Activated T-helper 2 cell treated with anti-CD3 and anti-CD28 coated beads, Interferon-gamma antibody, Interleukin-2, Interleukin-4, amounts not matched to agents 10 μg/mL and 5 μg/mL and 100 μg/mL, durations not matched to agents 14 hours and 24 hours and 36 hours (primary cell): ENCODE measurements at places on chromosomes 1 and 21. TPM values are rescaled to one million over a fixed set of nuclear protein-coding genes. Genes with fewer than 3 reads are reported as not detected.

- H3K27me3 ChIP-seq: peaks cover 8% of the 10 kb centered on the region
- no peak for DNase-seq
- H3K4me3 ChIP-seq: no peak overlapping the region
- peaks cover 10% of the 10 kb centered on the region for H3K4me1 ChIP-seq
- H3K36me3 ChIP-seq: no peaks in the 10 kb centered on the region
These were observed 38.1 kb upstream of the SYT14 start for GRCh38 chr1:209899948-209900347.

DNA sequence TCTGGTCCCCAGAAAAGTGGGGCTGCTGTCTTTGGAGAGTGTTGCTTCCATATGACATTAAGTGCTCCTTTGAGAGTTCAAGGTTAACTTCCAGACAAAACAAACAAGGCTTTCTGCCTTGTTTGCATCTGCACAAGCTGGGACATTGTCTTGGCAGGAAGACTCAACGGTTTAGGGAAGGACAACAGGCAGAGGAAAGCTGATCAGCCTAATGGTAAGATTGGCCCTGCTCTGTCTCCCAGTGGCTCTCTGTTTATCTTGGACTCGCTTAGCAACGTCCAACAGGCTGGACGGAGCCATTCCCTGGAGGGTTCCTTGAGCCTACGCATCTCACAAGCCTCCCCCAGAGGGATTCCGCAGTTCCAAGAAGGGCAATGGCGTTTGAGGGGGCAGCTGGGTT, 62.2 kb upstream of the SLC44A3 start:
- H3K36me3 ChIP-seq: peaks cover 3% of the 10 kb centered on the region
- DNase-seq: no peak
- H3K4me1 ChIP-seq: peaks cover 10% of the 10 kb centered on the region
- no peak overlapping the region for H3K4me3 ChIP-seq
- H3K27ac ChIP-seq: no peak overlapping the region

DNA sequence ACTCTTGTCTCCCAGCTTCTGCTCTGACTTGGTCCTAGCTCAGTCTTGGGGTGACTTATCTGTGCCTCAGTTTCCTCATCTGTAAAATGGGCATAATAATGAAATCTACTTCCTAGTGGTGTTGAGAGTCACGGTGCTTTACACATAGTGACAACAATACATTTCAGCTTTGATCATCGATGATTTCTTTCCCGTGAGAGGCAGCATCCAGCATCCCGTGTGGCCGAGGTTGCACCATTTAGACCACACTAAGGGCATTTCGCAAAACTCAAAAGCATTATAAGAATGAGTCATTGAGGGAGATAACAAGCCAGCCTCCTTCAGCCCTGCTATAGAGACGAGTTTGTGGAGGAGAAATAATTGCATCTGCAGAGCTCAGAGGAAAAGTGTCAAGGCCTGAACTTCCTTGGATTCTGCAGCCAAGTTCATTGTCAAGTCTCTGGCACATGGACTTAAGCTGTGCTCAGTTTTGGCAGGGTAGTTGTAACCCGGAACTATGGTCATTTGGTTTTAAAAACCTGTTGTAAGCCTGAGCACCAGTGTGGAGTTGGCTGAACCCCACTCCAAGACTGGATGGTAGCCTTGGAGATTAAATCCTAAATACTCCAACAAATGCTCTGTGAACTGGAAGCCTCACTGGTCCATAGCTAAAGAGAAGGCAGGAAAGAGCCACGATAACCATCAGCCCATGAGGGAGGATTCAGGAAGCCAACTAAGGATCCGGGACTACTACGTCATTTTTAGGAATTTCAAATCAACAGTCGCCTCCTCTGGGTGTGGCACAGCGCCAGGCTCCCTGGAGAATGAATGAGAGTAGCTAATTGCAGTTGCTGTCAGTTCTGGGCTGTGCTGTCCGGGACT, 64.2 kb downstream of the TCP10L start:
- no peak for DNase-seq
- H3K36me3 ChIP-seq: no peaks in the 10 kb centered on the region
- no peak overlapping the region for H3K27ac ChIP-seq
- H3K4me1 ChIP-seq: no peaks in the 10 kb centered on the region

LCE3E gene
- total RNA-seq: not detected in 2 replicates

DNA sequence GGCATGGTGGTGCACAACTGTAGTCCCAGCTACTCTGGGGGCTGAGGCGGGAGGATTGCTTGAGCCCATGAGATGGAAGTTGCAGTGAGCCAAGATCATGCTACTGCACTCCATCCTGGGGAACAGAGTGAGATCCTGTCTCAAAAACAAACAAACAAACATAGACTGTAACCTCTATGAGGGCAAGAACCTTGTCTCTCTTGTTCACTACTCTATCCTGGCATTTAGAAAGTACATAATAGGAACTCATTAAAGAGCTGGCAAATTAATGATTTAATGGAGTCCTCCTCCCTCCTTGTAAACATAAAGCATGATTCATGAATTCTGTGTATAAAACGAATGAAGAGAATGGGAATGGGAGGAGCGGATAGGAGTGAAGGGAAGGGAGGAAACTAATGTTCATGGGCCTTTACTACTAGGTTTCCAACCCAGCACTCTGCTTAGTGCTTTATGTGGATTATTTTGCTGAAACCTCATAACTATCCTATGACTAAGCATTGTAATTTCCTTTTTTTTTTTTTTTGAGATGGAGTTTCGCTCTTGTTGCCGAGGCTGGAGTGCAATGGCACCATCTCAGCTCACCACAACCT, 8.6 kb downstream of the LMOD1 start:
- H3K4me3 ChIP-seq: no peak overlapping the region
- no peaks in the 10 kb centered on the region for H3K4me1 ChIP-seq
- peaks cover 19% of the 10 kb centered on the region for H3K27me3 ChIP-seq
- no peak for DNase-seq

- H3K36me3 ChIP-seq: peaks cover 40% of the 10 kb centered on the region
- H3K4me3 ChIP-seq: peak overlapping the region; percentile 100
- peaks cover 18% of the 10 kb centered on the region for H3K4me1 ChIP-seq
- H3K27me3 ChIP-seq: peaks cover 3% of the 10 kb centered on the region
- DNase-seq: no peak
These were observed 876 bp downstream of the ALDH9A1 start for GRCh38 chr1:165697491-165697880.

- no peak for DNase-seq
- no peak overlapping the region for H3K27ac ChIP-seq
- H3K4me3 ChIP-seq: no peak overlapping the region
- H3K27me3 ChIP-seq: peaks cover 22% of the 10 kb centered on the region
These were observed 91.6 kb upstream of the COL6A1 start for GRCh38 chr21:45889961-45890360.

GPR52 gene
- 1.6 and 2.3 TPM in 2 replicates for total RNA-seq

DNA sequence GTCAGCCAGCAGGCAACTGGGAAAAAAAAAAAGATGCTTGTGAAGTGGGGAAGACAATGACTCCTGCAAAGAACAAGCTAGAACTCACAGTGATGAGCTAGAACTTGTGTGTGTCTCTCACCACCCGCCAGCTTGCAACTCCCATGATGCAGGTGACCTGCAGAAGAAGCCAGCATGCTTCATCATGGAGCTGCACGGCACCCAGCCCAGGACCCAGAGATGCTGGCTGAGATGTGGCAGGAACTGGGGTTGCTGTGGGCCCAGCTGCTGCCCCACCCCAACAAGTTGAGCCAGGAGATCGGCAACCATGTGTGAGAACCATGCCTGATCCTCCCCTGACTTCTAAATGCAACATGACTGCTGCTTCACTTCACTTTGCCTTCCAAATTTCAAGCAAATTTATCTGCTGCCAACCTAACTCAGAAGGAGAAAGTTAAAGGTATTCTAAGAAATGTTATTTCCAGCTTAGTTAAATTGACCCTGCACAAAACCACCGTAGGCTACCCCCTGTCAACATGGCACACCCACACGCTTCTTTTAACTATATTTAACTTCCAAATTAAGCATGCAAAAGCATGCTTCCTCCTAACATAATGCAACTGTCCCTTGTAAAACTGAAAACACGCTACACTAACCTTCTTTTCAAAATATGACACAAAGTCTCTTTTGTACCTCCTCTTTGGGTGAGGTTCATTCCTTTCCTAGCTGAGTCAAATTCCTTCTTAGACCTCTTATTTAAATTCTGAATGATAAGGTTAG, 166.0 kb upstream of the IGSF21 start:
- H3K4me1 ChIP-seq: no peaks in the 10 kb centered on the region
- H3K4me3 ChIP-seq: no peak overlapping the region
- H3K27ac ChIP-seq: no peak overlapping the region
- DNase-seq: no peak
- no peaks in the 10 kb centered on the region for H3K36me3 ChIP-seq
- no peaks in the 10 kb centered on the region for H3K27me3 ChIP-seq

- peaks cover 30% of the 10 kb centered on the region for H3K4me1 ChIP-seq
- H3K4me3 ChIP-seq: peak overlapping the region; percentile 94
- peak; percentile 38 for DNase-seq
- H3K27me3 ChIP-seq: peaks cover 3% of the 10 kb centered on the region
These were observed 1.4 kb downstream of the APP start for GRCh38 chr21:26169061-26169610.

GRCh38 chr1:74673351-74674111, at the start of gene ERICH3:
Gene ERICH3 (minus strand): TSS chr1:74673792. CDS start chr1:74673519, 273 bp downstream.
- no peaks in the 10 kb centered on the region for H3K36me3 ChIP-seq
- no peak within 1 kb of the TSS for H3K4me3 ChIP-seq
- no peak within 1 kb of the TSS for H3K27ac ChIP-seq
- peaks cover 38% of the 10 kb centered on the region for H3K27me3 ChIP-seq
- peaks cover 2% of the 10 kb centered on the region for H3K4me1 ChIP-seq
